ENCODE measurements at places on chromosomes 3 and 15.

DNA sequence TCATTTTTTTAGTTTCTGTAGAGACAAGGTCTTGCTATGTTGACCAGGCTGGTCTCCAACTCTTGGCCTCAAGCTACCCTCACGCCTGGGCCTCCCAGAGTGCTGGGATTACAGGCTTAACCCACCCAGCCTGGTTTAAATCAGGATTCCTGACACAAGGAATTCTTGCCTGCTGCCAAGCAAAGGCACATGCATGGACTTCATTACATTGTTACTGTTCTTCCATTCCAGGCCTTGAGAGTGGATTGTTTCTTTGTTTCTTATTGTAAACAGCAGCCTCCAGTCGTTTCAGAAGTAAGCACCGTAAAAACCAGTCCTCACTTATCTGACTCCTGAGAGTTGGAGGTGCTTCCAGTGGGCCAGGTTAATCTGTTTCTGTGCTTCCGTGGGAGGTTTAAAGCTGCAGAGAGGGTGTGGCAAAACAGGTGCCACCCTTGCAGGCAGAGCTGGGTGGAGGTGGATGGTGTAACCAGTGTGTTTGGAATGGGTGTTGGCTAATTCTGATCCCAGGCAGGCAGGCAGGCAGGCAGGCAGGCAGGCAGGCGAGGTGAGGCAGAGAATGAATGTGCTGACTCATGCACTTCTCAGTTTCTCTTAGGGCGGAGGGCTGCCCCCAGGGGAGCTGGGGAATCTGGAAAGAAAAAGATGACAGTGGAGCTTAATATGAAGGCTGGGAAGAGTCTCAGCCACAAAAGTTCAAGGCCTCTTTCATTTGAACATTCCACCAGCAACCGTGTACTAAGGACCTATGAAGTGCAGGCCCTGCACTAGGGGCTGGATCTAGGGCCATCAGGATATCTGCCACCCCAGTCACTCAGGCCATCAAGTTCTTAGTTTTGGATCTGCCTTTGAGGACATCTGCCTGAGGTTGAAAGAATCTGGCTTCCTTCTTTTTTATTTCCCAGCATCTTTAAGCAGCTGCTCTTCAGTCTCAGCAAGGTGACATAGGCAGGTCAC lies 37.0 kb upstream of the CDCP1 start:
- DNase-seq = no peak

- DNase-seq = no peak
Measured at GRCh38 chr15:70547846-70548487, 215.4 kb downstream of the UACA start.

DNA sequence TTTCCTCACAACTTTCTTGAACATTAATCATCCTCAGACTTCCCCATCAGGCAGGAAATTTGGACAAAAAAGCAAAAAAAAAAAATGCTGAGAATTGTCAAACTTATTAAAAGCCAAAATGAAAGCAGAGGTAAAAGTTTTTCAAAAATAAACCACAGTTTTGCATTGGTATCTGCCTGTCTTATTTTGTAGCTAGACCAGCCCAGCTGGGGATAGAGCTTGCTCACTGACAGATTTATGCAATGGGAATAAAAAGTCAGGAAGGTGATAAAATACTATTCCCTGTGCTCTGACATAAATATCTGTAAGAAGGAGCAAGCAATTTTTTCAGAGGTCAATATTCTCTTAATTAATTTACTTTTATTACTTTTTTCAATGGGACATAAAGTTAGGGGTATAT lies 1006.7 kb upstream of the ALCAM start:
- no peak for DNase-seq

DNA sequence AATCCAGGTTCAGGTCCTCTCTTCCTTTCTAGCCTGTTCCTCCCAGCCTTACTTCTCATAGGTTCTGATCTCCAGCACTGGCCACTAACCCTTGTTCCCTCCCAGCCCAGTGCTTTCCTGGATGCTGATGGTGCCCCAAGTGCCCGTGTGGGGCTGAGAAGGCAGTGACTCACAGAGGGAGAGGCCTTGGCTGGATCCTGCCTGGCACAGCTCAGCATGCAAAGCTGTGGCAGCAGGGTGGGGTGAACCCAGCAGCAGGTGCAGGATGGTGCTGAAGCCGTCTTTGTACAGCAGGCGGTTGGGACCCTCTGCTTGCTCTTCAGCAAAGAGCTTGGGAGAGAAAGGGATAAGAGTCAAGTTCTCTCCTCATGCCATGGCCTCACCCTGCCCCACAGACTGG lies 7.6 kb downstream of the LPCAT4 start:
- no peak for DNase-seq

- DNase-seq = no peak
Measured at GRCh38 chr3:33401781-33402180, 38.4 kb downstream of the UBP1 start.

GRCh38 chr3:50923955-50924354 lies 249.2 kb downstream of the DOCK3 start:
- no peak for DNase-seq

GRCh38 chr3:54862526-54862925 lies 65.3 kb downstream of the LRTM1 start:
- DNase-seq = no peak

DNA sequence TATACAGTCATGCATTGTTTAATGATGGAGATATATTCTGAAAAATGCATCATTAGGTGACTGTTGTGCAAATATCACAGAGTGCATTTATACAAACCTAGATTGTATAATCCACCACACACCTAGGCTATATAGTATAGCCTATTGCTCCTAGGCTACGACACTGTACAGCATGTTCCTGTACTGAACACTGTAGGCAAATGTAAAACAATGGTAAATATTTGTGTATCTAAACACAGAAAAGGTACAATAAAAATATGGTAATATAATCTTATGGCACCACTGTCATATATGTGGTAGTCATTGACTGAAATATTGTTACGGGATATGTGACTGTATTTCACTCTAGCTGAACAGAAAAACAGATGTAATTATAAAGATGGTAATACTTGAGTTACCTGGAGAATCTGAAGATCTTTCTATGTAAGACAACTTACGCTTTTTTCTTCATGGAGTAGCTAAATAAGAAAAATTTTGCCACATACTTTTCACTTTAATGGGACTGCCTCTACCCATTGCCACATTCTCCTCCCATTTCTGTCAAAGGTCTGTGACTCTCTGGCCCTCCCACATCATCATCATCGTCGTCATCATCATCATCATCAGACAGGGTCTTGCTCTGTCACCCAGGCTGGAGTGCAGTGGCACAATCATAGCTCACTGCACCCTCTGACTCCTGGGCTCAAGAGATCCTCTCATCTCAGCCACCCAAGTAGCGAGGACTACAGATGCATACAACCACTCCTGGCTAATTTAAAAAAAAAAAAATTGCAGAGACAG lies 7.2 kb downstream of the PCOLCE2 start:
- no peak for DNase-seq

GRCh38 chr3:187888701-187889100 lies 143.4 kb upstream of the BCL6 start:
- DNase-seq = no peak

DNA sequence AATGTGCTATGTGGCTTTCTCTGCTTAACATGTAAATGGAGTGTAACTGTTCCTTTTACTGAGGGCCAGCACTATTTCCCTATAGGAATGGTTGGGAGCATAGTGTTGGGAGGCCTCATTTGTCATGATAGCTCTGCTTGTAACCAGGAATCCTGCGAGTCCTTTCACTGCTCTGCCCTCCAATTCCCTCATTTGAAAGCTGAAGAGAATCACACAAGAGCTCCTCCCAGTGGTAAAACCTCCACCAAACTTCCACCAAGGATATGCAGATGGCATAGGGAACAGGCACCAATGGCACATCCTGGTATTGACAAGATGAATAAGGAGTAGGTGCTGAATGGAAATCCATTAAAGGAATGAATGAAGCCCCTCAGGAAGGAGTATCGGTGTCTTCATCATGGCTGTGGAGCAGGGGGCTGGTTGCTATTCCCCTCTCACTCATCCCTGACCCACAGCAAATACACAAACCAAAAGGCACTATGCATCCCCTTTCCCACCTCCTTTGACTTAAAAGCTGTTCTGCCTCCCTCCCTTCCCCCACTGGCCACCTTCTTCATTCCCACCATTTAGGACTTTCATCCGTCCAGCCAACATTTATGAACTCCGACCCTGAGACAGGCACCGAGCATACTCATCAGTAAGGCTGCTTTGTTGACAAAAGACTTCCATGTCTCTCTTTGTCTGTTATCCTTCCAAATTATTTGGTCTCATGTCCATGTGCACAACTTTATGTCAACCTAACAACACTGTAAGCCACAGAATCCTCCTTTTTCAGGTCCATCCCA lies 560.8 kb downstream of the FOXP1 start:
- DNase-seq = no peak

DNA sequence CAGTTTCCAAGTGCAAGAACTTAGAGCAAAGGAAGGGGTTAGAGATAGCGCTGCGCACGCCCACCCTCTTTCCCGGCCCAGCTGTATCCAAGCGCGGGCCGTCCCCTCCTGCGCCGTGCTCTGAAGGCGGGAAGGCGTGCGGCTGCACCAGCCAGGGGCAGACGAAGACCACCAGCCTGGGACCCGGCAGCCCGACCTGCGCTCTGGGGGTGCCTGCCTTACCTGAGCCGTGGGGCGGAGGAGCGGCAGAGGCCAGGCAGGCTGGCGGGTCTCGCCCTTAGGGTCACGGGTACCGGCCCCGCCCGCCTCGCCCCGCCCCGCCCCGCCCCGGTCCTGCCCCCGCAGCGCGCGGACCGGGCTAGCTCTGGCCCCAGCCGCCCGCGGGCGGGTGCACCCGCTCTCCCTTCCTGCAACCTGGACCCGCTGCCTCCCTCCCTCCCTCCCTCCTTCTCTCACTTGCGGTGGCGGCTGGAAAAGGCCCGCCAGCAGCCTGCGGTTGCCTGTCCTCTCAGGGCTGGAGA lies at the start of gene WDR72:
WDR72 (minus strand) TSS at position 253 of the 521 bp plus-strand sequence. CDS start 26,514 bp downstream, outside the sequence.
- DNase-seq = no peak

DNA sequence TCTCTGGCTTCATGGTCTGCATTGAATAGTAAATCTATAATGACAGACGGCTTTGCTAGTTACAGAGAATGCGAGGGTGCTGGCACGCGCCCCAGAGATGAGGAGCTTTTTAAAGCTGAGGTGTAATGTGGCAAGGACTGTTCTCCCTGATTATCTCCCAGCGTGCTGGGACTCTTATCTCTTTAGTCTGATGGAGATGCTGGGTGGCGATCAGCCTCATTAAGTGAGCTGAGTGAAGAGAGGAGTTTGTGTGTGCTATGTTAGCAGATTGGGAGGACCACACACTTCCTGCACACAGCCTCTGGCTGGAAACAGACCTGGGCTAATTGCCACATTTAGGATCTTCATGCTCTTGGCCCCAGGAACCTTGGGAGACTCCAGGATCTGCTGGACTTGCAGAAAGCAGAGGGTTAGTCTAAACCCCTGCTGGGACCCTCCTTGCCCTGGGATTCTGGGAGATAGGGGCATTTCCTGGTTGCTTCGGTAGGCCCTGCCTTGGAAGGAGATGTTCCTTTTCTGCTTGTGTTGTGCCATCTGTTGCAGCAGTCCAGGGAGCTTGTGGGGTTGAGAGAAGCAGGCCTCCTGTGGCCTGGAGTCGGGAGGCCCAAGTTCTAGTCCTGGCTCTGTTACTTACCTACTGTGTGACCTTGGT lies 15.0 kb downstream of the PDIA5 start:
- DNase-seq = no peak

DNA sequence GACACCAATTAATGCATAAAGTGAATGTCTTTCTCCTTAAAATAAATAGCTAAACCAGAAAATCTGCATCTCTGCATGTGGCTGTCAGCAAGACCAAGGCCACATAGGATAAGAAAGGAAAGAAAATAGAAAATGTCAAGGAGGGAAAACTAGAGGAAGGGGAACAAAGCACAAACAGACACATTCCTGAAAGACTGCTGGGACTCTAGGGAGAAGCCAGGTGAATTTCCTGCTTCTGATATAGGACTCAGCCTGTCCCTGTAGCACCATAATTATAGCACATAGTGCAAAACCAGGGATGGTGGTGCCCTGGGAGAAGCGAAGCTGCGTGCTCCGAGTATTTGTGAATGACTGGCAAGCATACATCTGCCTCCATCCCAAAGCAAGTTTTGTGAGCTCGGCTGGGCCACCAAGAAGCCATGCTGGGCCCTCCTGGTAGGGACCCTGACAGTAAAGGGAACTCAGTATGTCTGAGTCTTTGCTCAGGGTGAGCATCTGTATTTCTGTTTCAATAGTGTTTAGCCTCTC lies 14.2 kb downstream of the FSTL1 start:
- DNase-seq = no peak

- no peak for DNase-seq
Measured at GRCh38 chr3:36597422-36597821, 166.9 kb downstream of the DCLK3 start.

GRCh38 chr3:192042116-192042515 lies 581.2 kb downstream of the PYDC2 start:
- no peak for DNase-seq

DNA sequence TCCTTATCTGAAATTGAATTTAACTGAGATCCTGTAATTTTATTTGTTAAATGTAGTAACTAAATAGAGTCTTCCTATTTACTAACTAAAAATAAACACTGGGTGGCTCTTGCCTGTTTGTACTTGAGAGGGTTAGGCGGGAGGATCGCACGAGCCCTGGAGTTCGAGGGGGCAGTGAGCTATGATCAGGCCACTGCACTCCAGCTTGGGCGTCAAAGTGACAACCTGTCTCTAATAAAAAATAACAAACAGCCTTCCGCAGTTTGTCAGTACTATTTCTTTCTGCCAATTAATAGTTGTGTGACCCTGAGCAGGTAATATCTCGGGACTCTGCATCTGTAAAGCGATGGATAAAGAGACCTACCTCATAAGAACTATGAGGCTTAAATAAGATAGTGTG lies 768 bp upstream of the PDE12 start:
- DNase-seq = no peak

DNA sequence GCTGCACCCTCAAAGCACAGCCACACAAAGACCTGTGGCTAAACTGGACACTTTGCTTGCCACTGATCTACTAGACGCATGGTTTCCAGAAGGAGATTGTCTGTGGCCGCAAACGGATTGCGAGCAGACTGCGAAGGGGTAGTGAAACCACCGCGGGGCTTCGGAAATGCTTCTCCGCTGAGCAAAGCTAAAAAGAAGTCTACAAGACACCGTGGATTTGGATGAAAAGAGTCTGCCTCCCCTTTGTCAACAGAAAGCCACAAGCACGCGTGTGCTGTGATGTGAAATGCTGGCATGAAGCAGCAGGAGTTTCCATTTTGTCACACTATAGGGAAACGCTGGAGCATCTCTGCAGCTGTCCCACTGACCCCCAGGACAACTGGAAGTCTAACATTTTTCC lies 63.0 kb downstream of the TMEM44 start:
- no peak for DNase-seq

DNA sequence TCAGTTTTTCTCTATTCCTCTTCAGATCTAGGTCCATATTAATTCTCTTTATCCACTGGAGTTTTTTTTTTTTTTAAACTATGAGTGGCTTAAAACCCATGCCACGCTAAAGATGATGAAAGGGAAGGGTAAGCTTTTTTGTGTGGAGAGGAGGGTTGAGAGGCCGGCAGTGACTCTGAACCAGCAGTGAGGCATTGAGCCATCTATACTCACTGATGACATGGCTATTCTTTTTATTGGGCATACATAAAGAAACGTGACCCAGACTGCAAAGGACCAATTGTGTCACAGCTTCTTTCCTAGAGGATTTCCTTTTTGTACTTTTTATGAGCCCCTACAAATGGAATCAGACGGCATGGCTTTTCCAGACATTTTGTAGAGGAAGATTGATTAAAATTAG lies 662.2 kb downstream of the AGBL1 start:
- no peak for DNase-seq

GRCh38 chr3:59970376-59970775 lies 920.6 kb upstream of the CFAP20DC start:
- no peak for DNase-seq

Data from NCI-H2081 treated with DMSO at 0.1 percent for 48 hours (cell line).